ENCODE measurements at places on chromosomes 12 and 14.

DNA sequence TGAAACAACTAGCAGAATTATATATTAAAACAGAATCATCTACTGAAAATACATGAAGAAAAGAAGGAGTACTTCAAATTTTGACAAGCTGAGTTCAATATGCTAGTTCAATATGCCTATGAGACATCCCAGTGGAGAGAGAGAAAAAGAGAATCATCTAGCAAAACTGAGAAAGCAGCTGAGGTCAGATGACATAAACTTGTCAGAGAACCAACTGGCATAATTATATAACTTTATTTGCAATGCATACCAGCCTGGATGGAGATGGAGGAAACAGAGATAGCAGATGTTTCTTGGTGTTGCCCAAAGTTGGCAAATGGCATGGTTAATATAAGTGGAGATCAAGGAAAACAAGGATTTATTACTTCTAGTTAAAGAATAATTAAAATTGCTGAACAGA, 148.7 kb upstream of the PDZRN4 start:
- DNase-seq: no peak

DNA sequence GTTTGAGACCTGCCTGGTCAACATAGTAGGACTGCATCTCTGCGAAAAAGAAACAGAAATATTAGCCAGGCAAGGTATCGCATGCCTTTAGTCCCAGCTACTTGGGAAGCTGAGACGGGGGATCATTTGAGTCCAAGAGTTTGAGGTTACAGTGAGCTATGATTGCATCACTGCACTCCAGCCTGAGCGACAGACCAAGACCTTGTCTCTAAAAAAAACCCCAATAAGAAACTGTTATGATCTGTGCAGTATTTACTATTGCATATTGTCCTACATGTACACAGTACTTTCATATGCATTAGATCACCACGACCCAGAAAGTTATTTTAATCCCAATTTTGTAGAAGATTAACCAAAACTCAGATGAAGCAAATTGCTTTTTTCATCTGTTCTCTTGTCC, 187.5 kb downstream of the PCNX1 start:
- no peak for DNase-seq

- DNase-seq: peak; percentile 31
Measured at GRCh38 chr12:121110211-121110940, 22.3 kb upstream of the P2RX7 start.

DNA sequence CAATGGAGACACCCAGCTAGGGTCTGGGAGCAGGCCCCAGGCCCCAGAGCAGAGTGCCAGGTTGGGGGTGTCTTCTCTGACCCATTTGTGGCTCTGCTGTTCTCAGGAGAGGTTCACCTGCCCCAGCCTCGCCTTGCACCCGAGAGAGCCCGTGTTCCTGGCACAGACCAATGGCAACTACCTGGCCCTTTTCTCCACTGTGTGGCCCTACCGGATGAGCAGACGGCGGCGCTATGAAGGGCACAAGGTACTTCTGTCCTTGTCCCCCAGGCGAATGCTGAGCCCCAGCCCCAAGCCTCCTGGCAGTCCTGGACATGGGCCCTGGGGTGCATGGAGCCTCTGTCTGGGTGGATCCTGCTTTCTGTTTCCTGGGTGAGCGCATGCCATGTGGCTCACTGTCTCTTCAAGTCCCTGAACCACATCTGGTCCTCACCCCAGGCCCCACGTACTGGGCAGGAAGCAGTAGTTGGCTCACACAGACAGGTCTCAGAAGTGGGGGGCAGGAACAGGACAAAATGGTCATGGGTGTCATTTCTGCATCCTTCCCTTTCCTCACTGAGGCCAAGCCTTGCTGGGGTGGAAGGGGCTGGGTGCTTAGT, 58.2 kb downstream of the BEGAIN start:
- DNase-seq: no peak

DNA sequence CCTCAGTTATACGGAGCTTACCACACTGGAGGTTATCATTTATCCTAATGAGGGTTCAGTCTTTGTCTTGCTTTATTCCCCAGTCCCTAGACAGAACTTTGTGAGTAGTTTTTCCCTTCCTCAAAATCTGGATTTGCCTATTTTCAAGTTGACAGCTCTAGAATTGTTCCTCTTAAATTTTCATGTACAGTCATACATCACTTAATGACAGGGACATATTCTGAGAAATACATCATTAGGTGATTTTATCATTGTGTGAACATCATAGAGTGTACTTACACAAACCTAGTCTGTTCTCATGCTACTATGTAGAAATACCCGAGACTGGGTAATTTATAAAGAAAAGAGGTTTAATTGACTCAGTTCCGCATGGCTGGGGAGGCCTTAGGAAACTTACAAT, 3.1 kb downstream of the PRKAB1 start:
- DNase-seq: no peak

GRCh38 chr14:71130491-71131179, 223.4 kb downstream of the PCNX1 start:
- no peak for DNase-seq

GRCh38 chr12:18706798-18707197, 31.0 kb downstream of the PLCZ1 start:
- DNase-seq: no peak

All from activated B cell treated with CpG ODN at 0.5 μM for 24 hours (primary cell).